A172 (cell line): ENCODE measurements at places on chromosomes 7 and 10. TPM values are rescaled to one million over a fixed set of nuclear protein-coding genes. Genes with fewer than 3 reads are reported as not detected.

GRCh38 chr7:98223351-98223897, 12.2 kb downstream of the BHLHA15 start:
- no peak for DNase-seq

GRCh38 chr10:22466763-22467334, 121.6 kb downstream of the SPAG6 start:
- DNase-seq, result no peak

DNA sequence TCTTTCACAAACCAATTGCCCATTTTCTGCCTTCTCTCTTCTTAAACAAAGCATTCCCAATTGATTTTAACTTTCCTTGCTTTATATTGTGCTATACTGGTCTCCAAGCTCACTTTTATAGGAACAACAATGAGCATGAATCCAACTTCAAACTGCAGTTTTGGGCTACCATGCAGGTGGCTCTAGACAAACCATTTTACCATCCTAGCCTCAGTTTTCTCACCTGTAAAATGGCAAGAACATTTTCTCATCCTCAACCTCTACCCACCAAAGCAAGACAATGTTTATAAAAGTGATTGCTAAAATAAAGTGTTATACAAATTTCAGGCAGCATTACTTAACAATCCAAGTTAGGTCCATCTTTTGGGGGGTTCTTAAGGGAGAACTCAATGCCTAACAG, 66.8 kb upstream of the ASAH2 start:
- no peak for DNase-seq

- DNase-seq, result peak; percentile 17
Observed at GRCh38 chr7:25260862-25261494, 32.7 kb upstream of the NPVF start.

- DNase-seq, result no peak
Observed at GRCh38 chr7:54544527-54545240, 2.5 kb downstream of the VSTM2A start.

GRCh38 chr10:84581976-84582375, 253.6 kb downstream of the CCSER2 start:
- no peak for DNase-seq

DNA sequence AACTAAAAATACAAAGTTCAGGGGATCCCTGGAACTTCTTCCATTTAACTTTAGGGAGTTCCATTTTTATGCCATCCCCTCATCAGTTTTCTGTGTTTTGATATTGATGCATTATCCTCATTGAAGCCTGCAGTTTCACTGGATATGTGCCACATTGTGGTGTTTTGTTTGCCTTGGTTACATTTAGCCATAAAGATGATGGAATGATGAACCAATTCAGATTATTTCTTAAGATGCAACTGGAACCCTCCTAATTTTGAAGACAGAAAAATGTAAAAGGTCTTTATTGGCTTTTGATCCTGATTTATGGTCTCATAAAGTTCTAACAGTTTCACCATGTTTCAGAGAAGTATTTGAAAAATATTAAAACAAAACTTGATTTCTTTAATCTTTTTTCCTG, 314.2 kb upstream of the KLF6 start:
- DNase-seq, result no peak

DNA sequence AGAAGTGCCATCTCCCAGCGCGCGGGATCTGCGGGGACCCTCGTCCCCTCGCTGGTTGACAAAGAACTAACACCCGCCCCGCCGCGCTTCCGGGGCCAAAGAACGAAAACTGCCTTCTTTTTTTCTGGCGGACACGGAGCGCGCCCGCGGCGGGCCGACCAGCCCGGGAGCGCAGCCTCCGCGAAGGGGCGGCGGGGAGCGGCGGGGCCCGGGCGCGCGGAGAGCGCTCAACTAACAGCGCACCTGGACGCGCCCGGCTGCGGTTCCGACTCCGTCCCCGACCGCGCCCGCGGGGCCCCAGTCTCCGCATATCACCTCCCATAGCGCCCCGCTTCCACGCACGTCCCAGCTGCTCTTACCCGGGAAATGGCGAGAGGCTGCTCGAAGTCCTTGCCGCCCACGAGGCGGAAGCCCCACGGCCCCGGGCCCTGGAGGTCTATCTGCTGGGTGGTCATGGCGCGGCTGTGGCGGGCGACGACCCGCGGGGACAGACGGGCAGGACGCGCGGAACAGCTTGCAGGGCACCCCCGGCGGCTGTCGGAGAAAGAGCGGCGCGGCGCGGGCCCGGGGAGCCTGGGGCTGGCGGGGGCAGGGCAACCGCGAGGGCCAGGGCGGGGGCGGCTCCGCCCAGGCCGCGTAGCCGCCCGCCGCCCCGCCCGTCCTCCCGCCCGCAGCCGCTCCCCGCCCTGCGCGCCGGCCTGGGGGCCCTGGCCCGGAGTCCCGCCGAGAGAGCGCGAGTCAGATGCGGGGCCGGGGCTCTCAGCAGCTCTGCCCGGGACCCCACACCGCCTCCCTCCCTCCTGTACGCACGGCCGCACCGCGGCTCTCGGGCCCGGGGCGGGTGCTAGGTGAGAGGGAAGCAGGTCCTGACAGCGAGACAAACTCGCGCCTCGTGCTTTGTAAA, at the start of gene PDLIM1:
Gene PDLIM1 (minus strand): TSS at position 543 of the 904 bp plus-strand sequence. CDS start 88 bp downstream, at position 455.
- no peak for DNase-seq

DNA sequence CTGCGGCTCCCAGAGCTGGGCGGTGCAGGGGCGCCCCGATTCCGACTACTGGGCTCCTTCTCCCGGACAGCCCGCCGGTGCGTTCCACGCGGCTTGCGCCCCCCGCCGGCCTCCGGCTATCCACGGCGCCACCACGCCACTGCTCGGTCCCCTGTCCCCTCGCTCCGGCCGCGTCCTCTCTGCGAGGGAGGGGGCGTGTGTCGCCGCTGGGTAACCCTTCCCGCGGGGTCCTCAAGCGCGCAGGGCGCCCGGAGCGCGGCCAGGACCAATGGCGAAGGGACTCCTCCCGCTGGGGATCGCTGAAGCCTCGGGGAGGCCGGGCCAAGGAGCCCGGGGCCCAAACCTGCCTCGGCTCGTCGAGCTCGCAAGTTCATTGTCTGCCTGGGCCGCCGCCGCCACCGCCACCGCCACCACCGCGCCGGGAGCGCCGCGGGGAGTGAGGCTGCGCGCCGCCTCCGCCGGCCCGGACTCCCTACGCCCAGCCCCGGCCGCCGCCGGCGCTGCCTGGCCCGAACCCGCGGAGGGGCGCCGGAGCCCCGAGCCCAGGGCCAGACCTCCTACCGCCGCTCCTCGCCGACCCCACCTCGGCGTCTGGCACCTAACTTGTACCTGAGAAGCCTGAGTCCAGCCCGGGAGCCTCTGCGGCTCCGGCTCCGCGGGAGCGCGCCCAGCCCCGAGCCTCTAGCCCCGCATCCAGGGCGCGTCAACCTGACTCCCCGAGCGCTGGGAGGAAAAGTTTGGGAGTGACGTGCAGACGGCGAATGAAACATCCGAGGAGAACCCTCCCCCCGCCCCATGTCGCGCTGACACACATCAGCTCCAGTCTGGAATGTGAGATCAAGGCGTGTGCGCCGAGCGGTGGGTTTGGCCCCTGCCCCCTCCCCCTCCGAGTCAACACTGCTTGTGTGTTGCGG, at the start of gene CHST15:
Gene CHST15 (minus strand): TSS at position 739 of the 914 bp plus-strand sequence. CDS start 47,386 bp downstream, outside the sequence.
- DNase-seq, result peak; percentile 26

DNA sequence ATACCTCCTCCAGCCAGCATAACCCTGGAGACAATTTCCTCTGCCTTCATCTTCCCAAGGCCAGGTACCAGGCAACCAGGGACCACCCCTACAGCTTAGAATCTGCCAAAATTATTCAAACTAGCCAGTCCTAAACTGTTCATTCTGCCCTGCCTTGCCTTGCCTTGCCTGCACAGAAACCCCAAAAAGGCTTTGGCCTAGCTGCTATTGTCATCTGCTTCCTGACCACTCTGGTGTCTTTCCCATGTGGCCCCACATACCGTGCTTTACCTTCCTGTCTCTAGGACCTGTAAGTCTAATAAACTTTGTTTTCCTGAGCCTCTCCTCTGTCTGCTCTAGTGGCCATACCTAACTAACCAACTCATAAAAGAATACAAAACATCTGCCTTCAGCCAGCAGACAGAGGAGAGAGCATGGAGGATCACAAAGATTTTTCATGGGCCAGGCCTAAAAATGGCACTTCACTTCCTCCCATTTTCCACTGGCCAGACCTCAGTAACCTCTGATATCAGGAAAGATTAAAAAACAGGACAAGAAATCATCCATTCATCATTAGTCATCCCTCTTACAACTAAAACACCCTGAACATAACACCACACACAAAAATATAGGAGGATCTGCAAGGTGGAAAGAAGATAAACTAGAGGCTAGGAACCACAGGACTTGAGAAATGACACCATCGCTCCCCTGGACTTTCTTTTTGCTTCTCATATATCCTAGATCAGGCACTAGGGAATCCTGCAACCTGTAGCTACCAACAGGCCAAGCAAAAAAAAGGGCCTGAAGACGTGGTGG, 51.5 kb downstream of the IMMP2L start:
- DNase-seq, result no peak

DNA sequence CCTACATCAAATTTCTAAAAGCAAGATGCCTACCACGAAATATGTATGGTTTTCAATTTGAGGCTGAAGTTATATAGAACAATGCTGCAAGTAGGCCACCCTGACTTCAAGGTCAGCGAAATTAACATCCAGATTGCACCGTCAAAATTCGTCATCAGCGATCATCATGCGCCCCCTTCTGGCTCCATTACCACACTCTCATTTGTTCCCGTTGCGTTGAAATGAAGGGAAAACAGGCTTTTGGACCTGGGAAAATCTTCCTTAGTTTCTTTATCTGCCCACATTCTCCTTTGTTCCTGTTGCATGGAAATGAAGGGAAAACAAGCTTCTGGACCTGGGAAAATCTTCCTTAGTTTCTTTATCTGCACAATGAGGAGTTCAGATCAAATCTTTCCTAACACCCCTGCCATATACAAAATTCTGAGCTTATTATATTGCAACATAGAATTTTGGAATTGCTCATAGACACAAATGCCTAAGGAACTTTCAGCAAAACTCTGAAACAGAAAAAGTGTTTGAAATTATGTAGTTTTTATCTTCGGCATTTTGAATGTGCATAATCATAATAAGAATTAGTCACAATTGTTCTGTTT, 98.2 kb upstream of the PRKCQ start:
- DNase-seq, result peak; percentile 40

The PTTG1IP2 gene
- not detected in 2 replicates for total RNA-seq

The FAM25C gene
- total RNA-seq, result not detected in 2 replicates

The FOXK1 gene
- total RNA-seq, result 8.3 and 16.6 TPM in 2 replicates

The CYP3A4 gene
- total RNA-seq, result not detected in 2 replicates

The CLCN1 gene
- not detected in 2 replicates for total RNA-seq

The ACTL6B gene
- not detected in 2 replicates for total RNA-seq

The IRF5 gene
- 17.4 and 20.8 TPM in 2 replicates for total RNA-seq

The KIAA1217 gene
- total RNA-seq, result 3.8 and 4.7 TPM in 2 replicates

The TRPV6 gene
- not detected in 2 replicates for total RNA-seq

The ADRA2A gene
- not detected in 2 replicates for total RNA-seq

The CYREN gene
- total RNA-seq, result 42.3 and 60.4 TPM in 2 replicates
